Mammary epithelial cell (primary cell): ENCODE measurements at places on chromosomes 3 and 15. TPM values are rescaled to one million over a fixed set of nuclear protein-coding genes. Genes with fewer than 3 reads are reported as not detected.

ERICH6 gene
- not detected in 2 replicates for total RNA-seq

AHSG gene
- total RNA-seq, result 0.67 TPM

PLCL2 gene
- total RNA-seq, result 0.28 and 0.37 TPM in 2 replicates

MTFMT gene
- 27.2 TPM for total RNA-seq

RASGRF1 gene
- 0.71 and 0.86 TPM in 2 replicates for total RNA-seq

OSTN gene
- total RNA-seq, result not detected in 2 replicates

ANKRD34C gene
- not detected for total RNA-seq

- DNase-seq, result no peak
Observed at GRCh38 chr3:133404920-133405319, 5.1 kb downstream of the BFSP2 start.

DNA sequence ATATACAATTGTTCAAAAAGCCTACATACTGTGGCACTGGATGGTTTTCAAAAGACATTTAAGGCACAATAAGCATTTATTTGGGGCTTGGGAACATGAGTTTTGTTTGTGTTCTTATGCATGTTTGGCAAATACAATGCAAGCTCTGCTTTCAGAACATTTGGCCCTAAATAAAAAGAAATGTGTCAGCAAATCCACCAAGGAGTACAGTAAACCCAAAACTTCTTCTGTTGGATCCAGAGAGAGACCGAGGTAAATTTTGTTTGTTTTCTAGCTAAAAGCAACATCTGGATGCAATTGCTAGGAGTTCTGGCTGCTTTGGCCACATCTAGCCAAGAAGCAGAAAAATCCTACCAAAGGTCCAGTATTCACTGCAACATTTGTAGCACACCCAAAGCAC is 168.8 kb downstream of the DCLK3 start:
- no peak for DNase-seq

GRCh38 chr3:3603351-3603750 is 195.9 kb upstream of the LRRN1 start:
- peak; percentile 21 for DNase-seq

DNA sequence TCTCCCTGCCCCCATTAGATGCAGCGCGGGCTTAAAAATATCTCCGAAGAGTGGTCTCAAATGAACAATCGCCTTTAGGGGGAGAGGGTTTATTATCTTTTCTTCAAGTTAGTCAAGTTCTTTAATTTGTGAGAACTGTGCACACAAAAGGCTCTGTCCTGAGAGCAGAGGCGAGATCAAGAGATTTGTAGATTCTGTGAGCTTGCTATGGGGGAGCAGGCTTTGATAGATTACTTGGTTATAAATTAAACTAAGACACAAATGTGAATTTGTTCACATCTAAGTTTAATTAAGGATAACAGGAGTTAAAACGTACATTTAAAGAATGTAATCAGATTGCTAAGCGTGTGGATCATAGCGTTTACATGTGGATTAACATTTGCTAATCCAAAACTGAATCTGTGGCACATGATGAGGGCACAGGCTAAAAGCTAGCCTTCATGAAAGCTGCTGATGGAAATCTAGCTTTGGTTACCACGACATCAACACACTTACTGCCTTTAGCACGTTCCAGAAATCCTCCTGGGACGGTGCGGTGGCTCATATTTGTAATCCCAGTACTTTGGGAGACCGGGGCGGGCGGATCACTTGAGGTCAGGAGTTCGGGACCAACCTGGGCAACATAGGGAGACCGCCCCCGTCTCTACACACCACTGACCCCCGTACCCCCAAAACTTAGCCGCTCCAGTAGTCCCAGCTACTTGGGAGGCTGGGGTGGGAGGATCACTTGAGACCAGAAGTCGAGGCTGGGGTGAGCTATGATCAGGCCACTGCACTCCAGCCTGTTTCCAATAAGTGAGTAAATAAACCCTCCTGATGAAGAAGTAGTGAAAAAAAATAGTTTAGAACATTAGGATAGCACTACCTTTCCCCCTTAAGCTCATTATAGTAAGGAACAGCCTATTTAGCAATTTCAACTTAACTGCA is 1.0 kb upstream of the PRTG start:
- no peak for DNase-seq

- peak; percentile 90 for DNase-seq
Observed at GRCh38 chr3:112653209-112653871, 12.4 kb upstream of the CCDC80 start.

GRCh38 chr3:99114565-99115291 is 213.2 kb upstream of the DCBLD2 start:
- DNase-seq, result peak; percentile 60

DNA sequence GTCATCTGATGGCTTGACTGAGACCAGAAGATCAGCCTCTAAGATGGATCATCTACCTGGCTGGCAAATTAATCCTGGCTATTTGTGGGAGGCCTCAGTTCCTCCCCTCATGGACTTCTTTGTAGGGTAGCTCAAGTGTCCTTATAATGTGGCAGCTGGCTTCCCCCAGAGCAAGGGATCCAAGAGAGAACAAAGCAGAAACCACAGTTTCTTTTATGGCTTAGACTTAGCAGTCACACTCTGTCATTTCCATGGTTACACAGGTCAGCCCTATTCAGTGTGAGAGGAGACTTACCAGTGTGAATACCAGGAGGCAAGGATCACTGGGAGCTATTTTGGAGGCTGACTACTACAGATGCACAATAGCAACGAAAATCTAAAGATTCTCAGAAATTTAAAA is 15.3 kb upstream of the ARL14 start:
- DNase-seq, result no peak

DNA sequence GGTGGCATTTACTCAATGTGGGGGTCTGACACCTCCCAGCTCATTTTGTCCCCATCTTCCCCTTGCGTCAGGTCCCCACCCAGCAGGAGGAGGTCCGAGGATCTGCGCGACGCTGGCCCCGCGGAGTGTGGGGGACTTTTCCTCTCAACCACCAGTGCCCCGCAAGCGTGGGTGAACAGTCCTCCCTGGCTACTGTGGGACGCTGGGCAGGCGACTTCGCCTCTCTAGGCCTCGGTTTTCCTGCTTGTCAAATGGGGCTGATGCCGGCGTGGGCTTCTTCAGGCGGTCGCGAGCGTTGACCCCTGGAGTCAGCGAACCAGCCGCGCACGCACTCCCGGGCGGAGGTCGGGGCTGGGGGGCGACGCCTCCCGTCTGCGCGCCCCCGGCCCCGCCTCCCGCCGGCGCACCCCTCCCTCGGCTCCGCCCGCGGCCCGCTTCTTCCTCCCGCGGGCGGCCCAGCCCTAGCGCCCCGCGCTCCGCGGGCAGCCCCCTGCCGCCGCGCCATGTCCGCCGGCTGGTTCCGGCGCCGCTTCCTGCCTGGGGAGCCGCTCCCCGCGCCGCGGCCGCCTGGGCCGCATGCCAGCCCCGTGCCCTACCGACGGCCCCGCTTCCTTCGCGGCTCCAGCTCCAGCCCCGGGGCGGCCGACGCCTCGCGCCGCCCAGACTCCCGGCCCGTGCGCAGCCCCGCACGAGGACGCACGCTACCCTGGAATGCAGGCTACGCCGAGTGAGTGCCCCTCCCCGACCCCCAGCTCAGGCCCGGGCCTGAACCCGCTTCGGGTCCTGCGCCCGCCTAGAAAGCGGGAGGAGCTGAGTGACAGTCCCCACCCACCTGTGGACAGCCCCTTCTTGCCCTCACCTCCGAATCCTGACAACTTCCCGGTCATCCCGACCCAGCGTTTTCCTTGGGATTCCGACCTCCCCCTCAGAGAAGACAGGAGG is at the start of gene PPM1M:
TSS of gene PPM1M (plus strand) at position 438 of the 942 bp plus-strand sequence. CDS start at position 504, 66 bp downstream.
- DNase-seq, result peak; percentile 31

GRCh38 chr3:106452096-106452495 is 583.3 kb upstream of the CBLB start:
- DNase-seq, result no peak

GRCh38 chr3:154334973-154335420 is 10.7 kb upstream of the DHX36 start:
- peak; percentile 28 for DNase-seq

DNA sequence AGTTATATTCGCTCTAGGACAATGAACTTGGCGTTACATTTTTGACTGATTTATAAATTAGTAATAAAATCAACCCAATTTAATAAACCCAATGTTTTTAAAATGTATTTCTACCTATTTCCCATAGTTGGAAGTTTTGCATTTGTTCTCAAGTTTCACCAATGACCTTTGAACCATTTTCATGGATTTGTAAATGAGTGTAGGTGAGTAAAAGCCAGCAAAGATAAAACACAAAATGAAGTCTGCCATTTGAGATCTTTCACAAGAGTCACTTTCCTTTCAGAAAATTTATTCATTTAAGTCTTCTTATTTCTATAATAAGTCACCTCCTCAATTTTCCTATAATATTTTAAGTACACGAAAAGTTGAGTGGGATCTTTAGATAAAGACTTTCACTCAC is 92.1 kb downstream of the MEIS2 start:
- DNase-seq, result no peak

DNA sequence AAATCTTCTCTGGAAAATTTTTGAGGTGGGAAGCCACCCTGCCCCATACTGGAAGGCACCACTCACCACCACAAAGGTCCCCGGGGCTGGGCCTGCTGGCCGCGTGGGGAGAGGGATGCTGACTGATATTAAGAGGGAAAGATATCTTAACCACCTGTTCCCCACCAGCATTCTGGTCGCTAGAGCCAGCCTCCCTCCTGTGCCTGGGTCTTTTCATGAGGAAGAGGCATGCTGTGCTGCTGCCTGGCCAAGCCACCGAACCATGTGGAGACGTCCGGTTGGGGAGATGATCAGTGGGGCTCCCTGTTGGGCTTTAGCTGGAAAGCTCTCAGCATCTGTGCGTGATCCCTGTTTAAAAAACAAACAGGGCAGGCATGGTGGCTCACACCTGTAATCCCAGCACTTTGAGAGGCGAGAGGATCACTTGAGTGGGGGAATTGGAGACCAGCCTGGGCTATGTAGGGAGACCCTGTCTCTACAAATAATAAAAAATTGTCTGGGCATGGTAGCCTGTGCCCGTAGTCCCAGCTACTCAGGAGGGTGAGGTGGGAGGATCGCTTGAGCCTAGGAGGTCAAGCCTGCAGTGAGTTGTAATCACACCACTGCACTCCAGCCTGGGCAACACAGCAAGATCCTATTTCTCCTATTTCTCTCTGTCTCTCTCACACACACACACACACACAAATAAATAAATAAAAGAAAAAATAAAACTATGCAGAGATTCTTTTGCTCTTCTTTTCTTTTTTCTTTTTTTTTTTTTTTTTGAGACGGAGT is 1.0 kb downstream of the KLHL18 start:
- peak; percentile 12 for DNase-seq

- DNase-seq, result no peak
Observed at GRCh38 chr15:78567531-78567930, 2.2 kb downstream of the CHRNA5 start.

- DNase-seq, result no peak
Observed at GRCh38 chr15:31111091-31111647, 9.6 kb upstream of the TRPM1 start.

DNA sequence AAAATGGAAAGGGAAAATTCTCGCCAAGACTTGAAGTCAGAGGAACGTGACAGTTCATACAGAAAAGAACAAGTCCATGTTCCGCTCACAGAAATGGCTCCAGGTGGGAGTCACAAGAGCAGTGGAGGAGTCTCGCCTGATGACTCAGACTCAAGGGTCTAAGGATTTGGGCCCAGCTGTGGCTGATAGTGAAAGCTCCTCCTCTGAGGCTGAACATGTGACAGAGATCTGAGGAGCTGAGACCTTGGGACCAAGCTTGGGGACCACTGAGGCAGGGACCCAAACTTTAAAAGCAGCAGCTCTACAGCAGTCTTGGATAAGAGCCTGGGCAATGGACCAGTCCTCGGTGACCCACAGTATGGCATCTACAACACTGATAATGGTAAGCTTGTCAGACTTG is 9.3 kb upstream of the VEPH1 start:
- DNase-seq, result no peak

DNA sequence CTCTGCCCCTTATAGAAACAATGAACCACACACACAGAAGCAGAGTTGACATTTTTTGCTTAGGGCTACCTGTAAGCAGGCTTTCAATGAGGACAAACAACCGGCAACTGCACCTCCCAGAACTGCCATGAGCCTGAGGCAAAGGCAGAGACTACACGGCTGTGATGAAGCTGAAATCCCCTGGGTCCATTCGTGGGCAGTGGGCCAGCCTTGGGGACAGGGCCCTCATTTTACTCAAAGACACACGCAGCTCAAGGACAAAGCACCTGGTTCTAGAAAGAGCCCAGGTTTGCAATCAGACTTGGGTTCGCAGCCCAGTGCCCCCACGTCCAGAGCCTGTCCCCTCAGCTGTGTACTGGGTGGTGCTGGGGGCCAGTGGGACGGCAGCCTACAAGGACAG is 17.9 kb downstream of the FAM174B start:
- no peak for DNase-seq

GRCh38 chr15:51030649-51031316 is 63.9 kb downstream of the TNFAIP8L3 start:
- peak; percentile 40 for DNase-seq

DNA sequence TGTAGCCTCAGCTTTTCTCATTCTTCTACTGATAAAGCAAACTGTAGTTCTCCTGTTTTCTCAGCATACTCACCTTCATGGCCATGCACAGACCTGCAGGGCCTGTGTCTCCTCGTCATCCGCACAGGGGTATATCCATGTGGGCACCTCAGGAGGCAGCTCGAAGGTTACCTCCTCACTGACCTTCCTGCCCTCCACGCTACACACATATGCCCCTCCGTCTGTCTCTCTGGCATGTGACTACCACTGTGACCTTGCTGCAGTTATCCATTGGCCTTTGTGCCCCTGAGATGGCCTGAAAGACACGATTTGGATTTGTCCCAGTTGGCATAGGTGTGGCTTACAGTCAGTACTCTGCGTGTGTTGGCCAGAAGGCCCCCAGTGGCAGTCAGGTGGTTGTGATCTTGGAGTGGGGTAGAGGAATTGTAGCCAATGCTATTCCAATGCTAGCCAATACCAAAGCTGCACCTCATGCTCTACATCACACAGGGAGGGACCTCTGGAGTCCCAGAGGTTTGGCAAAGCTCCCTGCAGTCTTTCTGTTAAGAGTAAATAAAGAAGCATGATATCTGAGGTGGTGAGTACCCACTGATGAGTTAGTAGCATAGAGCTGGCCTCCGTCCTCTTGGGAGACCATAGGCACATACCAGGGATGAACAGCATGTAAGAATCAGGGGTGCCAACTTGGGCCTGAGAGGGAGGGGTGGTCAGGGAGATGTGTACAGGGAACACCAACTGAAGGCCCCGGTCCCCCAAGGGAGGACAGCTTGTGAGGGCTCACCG is 143.4 kb downstream of the EEFSEC start:
- no peak for DNase-seq

DNA sequence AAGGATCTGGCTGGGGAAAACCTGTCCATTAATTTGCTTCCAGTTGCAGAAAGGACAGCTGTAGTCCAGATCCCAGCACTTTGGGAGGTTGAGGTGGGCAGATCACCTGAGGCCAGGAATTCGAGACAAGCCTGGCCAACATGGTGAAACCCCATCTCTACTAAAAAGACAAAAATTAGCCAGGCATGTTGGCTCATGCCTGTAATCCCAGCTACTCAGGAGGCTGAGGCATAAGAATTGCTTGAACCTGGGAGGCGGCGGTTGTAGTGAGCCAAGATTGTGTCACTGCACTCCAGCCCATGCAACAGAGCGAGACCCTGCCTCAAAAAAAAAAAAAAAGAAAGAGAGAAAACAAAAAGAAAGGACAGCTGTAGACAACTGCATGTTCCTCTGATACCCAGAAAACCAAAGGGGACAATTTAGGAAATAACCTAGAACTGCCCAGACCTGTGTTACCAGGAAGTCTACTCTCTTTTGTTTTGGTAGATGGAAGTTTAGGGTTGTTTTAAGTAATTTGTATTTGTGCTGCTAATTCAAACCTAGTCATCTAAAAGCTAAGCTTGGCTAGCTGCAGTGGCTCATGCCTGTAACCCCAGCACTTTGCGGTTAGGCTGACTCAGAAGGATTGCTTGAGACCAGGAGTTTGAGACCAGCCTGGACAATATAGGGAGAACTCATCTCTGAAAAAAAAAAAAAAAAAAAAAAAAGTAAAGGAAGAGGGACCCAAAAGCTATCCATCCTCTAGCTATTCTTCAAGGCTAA is 22.7 kb downstream of the EXD1 start:
- peak; percentile 90 for DNase-seq
